ENCODE measurements at places on chromosomes 1 and 21.

DNA sequence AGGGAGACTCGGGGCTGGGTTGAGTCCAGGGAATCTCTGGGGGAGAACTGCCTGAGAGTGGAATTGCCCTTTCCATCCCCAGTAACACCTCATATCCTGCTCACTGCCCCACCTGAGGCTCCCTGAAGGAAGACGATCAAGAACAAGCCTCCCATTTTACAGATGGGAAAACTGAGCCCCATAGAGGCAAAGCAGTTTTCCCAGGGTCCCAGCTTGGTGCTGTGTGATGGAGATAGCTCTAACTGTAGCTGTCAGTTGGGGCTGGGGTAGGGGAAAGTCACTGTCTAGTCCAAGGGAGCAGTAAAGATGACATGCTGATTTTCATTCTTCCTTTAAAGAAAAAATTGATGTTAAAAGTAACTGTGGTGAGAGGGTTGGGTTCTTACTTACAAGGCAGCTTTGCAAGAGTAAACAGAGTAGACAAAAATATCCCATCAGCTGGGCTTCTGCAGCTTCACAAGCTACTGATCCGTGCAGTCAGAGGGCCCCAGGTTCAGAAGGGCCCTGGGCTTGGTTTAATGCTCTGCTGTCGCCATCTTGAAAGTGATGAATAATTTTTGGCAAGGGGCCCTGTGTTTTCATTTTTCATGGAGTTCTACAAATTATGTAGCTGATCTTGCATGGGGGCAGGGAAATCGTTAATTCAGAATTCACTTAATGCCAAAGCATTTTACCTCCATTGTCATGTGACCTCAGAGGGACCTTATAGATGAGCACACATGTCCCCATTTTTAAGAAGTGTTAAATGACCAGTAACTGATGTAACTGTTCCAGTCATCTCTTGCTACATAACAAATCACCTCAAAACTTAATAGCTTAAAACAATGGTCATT, 17.6 kb upstream of the TNFRSF1B start:
- DNase-seq = no peak

DNA sequence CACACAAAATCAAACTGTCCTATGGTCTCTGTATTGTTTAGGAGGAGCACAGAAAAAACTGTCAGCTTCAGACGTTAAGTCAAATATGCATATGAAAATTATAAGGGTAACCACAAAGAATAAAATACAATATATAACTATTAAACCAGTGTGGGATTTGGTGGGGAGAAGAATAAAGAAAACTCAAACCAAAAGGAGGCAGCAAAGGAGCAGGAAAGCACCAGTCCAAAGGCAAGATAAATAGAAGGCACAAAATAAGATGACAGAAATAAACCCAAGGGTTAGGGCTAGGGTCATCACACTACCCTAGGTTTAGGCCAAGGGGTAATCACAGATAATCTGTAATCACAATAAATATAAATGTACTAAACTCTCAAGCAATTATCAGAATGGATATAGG, 32.8 kb downstream of the DLGAP3 start:
- DNase-seq = no peak

DNA sequence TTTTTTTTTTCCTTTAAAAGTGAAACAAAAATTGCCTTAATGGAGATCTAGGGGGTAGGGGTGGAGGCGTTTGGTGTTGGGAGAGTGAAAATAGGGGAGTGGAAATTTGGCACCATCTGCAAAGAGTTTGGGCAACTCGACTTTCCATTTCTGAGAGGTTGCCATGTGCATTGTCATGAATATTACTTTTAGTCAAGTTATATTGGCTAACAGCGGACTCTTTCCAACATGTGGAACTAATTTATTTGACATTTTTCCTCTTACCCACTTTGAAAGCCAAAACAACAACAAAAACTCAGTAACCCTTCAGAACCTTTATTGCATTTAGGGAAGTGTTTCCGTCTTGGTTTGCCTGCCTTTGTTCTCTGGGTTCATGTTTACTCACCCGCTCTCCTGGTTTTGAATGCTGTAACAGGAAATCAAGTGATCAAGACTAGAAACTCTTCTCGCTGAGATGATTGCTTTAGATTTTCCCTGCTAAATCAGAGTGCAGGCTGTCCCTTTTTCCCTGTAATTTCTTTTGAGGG, 70.4 kb downstream of the CACHD1 start:
- DNase-seq = no peak

DNA sequence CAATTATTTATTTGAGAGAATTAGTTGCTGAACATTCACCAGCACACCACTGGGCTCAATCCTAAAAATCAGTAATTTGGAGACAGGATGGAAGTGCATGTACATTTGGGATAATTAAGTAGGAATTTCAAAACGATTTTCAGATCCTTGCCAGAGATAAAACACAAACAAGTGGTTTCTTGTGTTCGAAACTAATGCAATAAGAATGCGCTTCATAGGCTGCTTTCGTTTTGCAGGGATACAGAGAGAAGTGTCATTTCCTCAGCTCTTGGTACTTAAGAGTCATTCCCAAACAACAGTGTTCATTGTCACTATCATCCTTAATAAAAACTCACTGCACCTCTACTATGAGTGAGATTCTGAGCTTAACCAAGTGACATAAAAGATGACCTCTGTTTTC, 20.6 kb upstream of the USP24 start:
- DNase-seq = no peak

- DNase-seq = no peak
Measured at GRCh38 chr1:15305468-15305770, 58.4 kb downstream of the FHAD1 start.

- DNase-seq = peak; percentile 60
Measured at GRCh38 chr1:20448671-20449071, 37.3 kb downstream of the CAMK2N1 start.

DNA sequence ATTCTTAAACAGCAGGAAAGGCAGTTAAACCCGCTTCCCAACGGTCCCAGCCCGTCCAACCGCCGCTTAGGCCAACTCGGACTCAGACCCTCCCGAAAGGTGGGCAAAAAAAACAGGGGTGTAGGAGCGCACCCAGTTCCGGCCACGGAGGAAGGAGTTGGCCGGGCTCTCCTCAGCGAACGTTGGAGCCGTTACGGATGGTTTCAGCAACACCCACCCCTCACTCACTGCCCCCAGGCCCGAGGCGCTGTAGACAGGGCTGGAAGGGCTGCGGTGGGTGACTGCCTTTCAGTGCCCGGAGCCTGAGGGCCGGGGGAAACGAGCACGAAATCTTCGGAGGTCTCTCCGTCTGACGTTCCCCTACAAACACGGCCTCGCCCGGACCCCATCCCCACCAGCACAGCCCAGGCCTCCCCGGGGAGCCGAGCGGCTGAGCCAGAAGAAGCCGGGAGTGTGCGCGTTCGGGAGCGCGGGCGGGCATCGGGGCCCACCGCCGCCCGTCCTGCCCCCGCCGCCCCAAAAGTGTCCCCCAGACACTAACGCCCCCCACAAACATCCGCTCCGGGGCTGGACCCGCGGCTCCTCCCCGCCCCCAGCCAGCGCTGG, 1.3 kb downstream of the KDM5B start:
- peak; percentile 58 for DNase-seq

DNA sequence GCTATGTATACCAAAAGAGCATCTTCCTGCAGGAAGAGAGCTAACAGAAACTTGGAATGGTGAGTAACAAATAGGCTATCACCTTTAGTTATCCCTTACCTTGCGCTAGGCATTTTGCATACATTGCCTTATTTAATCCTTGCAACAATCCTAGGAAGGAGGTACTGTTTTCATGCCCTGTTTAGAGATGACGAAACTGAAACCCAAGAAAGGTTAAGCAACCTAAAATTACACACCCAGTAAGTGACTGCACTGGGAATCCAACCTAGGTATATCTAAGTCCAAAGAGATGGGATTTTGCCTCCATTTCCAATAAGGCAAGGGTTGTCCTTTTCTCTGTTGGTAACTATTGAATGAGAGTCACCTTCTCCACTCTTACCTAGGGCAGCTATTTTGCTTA, 144.5 kb downstream of the TM2D1 start:
- no peak for DNase-seq

DNA sequence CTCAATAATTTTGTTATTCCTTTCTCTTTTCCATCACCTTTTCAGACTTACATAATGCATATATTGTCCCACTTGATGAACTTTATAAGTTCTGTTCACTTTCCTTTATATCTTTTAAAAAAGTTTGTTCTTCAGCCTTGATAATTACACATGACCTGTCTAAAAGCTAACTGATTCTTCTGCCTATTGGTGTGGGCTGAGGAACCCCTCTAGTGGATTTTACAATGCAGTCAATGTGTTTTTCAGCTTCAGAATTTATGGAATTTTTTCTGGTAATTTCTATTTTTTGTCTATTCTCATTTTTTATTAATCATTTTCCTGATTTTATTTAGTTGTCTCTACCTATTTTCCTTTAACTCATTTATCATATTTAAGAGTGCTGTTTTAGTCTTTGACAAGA, 7.5 kb downstream of the MNDA start:
- DNase-seq = no peak

DNA sequence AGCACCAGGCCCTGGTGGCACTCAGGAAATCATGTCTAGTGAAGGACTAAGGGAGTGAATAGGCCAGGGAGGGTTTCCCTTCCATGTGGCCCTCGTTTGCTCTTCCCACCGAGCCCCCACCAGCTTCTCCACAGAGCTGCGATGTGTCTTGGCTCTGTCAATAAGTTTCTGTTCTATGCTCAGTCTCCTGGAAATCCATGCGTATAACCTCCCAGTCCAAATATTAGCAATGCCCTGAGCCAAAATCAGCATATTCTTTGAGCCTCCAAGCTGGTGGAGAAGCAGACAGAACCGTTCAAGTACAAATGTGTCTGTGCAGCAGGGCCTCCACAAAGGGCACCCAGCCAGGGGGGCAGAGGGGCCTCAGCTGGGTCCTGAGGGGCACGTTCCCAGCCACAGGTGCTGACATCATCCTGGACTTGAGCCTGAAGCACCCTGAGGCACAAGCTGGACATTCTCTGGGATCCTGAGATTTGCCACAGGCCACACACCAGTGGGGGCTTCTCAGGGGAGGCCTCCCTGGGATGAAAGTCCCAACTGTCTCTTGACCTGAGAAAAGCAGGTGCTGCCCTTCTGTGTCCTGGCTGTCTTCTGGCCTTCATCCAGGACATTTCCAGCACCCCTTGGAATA, 350.5 kb upstream of the VAMP3 start:
- no peak for DNase-seq

- no peak for DNase-seq
Measured at GRCh38 chr1:198253668-198254067, 96.9 kb downstream of the NEK7 start.

Data from ecto neural progenitor cell (in vitro differentiated cells).